Type B pancreatic cell (in vitro differentiated cells): ENCODE measurements at places on chromosomes 7 and 10. TPM values are rescaled to one million over a fixed set of nuclear protein-coding genes. Genes with fewer than 3 reads are reported as not detected.

GRCh38 chr7:45192621-45193041 lies 35.0 kb downstream of the RAMP3 start:
- H3K4me1 ChIP-seq = peaks cover 4% of the 10 kb centered on the region
- H3K4me3 ChIP-seq = no peak overlapping the region
- H3K27me3 ChIP-seq = peaks cover 11% of the 10 kb centered on the region
- no peak for DNase-seq

- DNase-seq = peak; percentile 62
- peaks cover 34% of the 10 kb centered on the region for H3K4me1 ChIP-seq
Observed at GRCh38 chr7:2734084-2734686, 46.2 kb downstream of the AMZ1 start.

- peaks cover 7% of the 10 kb centered on the region for H3K4me1 ChIP-seq
- DNase-seq = no peak
- H3K36me3 ChIP-seq = peaks cover 5% of the 10 kb centered on the region
- H3K4me3 ChIP-seq = peak overlapping the region; percentile 8
Observed at GRCh38 chr10:92822060-92822634, 26.2 kb upstream of the EXOC6 start.

DNA sequence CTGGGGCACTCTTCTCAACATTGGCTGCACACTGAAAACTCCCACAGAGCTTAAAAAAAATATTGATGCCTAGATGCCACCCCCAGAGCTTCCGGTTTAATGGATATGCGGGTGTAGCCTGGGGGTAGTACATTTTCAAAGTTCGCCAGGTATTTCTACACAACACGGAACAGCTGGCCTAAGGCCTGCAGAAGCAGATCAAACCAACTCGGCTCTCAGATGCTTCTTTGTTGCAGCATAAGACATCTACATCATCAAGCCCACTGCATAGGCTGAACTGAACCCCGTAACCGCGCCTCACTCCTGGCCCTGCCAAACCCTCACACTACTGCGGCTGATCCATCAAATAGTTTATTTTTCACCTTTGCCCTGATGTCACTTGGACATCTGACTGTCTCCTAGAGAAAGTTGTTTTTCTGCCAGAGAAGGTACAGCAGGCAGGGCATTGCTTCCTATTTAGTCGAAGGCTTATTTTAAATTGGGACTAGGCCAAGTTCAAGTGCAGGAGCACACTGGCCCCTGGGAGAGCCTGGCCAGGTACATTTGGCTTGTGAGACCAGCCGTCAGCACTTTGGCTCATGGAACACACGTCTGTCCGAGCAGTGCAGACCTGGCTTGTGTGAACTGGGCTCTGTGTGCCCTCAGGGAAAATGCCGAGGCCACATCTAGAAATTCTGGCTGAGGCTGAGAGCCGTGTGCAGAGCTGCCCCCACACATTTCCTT lies 113.3 kb downstream of the TACC2 start:
- H3K36me3 ChIP-seq = no peaks in the 10 kb centered on the region
- DNase-seq = no peak
- H3K4me1 ChIP-seq = peaks cover 5% of the 10 kb centered on the region
- peak overlapping the region; percentile 31 for H3K27ac ChIP-seq
- H3K27me3 ChIP-seq = peaks cover 4% of the 10 kb centered on the region

- H3K36me3 ChIP-seq = peaks cover 9% of the 10 kb centered on the region
- peak overlapping the region; percentile 89 for H3K4me3 ChIP-seq
- DNase-seq = peak; percentile 47
- H3K27ac ChIP-seq = peak overlapping the region; percentile 75
- peaks cover 66% of the 10 kb centered on the region for H3K4me1 ChIP-seq
Observed at GRCh38 chr10:44960482-44961229, 1.1 kb downstream of the RASSF4 start.

DNA sequence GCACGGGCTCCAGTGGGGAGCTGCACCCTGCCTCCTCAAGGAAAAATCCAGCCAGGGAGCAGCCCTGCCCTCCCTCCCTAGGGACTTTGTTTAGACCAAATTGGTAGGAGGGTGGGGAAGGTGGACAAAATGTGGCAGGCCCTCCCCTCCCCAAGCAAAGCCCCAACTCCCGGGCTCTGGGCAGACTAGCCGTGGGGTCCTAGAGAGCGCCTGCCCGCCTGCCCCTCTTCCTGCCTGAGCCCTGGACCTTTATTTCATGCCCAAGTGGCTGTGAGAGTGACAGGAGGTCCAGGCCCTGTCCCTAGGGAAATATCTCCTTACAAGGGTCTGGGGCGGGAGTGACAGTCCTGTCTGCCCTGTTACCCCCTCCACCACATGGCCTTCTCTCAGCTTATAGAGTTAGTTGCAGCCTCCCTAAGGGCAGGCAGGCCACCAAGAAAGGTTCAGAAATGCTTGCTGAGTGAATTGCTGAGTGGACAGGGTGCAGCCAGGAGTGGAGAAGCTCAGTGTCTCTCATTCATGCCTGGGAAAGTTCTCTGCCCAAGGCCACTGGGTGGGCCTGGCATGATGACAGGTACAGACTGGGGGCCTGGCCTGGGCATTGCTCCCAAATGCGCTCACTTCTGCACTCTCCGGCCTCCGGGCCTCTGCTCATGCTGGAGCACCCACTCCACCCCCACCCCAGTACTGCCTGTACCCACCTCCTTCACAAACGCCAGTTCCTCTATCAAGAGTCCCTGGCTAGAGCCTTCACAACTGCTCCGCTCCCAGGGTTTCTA lies 25.2 kb downstream of the DNAJB12 start:
- no peak overlapping the region for H3K4me3 ChIP-seq
- H3K4me1 ChIP-seq = peaks cover 60% of the 10 kb centered on the region
- H3K36me3 ChIP-seq = no peaks in the 10 kb centered on the region
- H3K27me3 ChIP-seq = no peaks in the 10 kb centered on the region

Gene MAP3K8
- 22.6 and 37.3 TPM in 2 replicates for total RNA-seq

Gene HIBADH
- 34.4 and 37.1 TPM in 2 replicates for total RNA-seq
